ENCODE measurements at places on chromosomes 16 and 17.

DNA sequence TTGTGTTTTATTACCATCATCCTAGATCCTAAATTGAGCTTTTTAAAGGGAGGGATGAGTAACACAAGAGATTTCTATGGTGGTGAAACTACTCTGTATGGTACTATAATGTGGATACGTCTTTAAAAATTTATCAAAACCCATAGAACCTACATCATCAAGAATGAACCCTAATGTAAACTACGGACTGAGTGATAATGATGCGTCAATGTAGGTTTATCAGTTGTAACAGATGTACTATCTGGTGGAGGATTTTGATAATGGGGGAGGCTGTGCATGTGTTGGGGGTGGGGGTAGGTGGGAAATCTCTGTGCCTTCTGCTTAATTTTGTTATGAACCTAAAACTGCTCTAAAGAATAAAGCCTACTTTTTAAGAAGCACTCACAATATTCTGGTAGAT is 724.1 kb upstream of the SOX9 start:
- no peak for DNase-seq

DNA sequence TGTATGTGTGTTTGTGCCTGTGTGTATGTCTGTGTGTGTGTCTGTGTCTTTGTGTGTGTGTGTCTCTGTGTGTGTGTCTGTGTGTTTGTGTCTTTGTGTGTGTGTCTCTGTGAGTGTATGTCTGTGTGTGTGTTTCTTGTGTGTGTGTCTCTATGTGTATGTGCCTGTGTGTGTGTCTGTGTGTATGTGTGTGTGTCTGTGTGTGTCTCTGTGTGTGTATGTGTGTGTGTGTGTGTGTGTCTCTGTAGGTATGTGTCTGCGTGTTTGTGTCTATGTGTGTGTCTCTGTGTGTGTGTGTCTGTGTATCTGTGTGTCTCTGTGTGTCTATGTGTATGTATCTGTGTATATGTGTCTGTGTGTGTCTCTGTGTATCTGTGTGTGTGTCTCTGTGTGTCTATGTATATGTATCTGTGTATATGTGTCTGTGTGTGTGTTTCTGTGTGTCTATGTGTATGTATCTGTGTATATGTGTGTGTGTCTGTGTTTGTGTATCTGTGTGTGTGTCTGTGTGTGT is 70.2 kb downstream of the USP43 start:
- DNase-seq = no peak

GRCh38 chr16:73058616-73059409 is 10.9 kb upstream of the ZFHX3 start:
- no peak for DNase-seq

DNA sequence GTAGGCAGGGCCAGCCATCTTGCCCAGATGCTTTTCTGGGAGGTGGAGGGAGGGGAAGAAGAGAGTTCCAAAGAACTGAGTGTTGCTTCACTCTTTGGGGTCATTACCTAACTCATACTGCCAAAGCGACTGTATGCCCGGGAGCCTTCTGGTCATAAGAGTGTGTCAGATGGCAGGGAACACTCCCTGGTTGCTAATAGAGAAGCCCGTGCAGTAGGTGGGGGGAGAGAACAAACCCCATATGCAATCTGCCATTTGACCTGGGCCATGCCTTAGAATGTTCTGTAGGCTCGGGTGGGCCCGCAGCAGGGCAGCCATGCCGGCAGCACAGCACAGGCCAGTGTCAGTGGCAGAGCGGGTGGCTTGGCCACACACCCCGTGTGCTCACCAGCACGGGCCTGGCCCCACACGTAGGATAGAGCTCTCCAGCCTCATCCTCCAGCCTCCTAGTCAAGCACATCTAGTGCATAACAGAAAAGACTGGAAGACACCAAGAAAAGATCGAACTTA is 120.5 kb downstream of the SOCS1 start:
- no peak for DNase-seq

- no peak for DNase-seq
Measured at GRCh38 chr17:27247071-27247957, 46.6 kb upstream of the WSB1 start.

DNA sequence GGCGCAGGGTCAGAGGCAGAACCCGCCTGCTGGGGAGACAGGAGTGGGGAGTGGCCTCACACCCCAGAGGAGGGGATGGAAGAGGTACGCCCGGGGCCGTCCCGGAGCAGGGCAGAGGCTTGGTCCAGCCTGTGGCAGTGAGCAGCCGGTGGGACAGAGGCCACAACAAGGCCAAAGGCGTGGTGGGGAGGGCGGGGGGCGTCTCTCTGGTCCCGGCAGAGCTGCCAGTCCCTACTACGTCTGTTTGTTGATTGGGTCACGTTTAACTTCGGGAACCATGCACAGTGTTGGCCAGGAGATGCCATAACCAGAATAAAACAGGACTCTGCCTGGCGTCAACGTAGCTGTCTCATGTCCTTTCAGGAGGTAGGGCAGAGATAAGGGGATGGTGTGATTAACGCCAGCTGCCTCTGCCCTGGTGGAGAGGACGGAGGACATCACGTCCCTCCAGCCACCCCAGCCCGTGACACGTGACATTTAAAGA is 192.8 kb downstream of the BANP start:
- DNase-seq = no peak

DNA sequence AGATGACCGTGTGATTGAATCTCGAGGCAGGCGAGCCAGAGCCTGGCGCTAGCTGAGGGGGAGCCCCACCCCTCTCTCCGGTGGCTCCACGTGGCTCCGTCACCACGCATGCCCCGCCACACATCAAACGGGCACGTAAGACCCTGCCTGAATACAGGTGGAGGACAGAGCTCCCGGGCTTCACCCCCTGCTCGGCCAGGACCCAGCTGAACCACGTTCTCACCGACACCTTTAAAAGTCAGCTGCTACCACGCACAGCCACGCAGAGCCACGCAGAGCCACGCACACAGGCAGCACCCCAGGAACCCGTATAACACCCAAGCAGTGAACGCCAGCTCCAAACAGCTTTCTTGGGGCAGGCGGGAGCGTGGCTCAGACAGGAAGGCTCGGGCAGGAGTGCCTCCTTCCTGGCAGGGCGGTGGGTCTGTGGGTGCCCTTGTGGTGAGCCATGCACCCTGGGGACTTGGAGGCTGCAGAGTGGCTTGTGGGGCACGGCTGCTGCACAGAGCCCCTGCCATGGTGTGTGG is 4.4 kb downstream of the TMEM204 start:
- no peak for DNase-seq

DNA sequence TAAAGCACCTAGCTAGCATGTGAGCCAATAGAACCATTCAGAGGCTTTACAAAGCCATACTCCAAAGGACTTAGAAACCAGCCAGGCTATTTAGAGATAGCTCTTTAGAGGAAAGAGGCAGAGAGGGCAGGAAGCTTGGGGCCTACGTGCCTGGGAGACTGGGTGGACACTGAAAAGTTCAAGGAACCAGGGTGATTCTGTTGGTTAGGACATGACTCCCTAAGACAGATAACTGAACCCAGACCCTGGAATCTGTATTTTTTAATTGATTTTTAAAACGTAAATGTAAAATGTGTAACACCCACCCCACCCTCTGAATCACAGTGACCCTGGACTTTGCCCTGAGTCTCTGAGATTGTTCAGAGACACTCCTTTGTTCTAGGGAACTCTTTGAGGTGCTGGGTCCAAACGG is 16.1 kb upstream of the GNA13 start:
- DNase-seq = no peak

GRCh38 chr17:79951361-79952264 is 84.1 kb downstream of the TBC1D16 start:
- DNase-seq = no peak

GRCh38 chr17:67218385-67218950 is 26.5 kb downstream of the HELZ start:
- no peak for DNase-seq

- no peak for DNase-seq
Measured at GRCh38 chr17:10036511-10037061, 131.5 kb upstream of the RCVRN start.

DNA sequence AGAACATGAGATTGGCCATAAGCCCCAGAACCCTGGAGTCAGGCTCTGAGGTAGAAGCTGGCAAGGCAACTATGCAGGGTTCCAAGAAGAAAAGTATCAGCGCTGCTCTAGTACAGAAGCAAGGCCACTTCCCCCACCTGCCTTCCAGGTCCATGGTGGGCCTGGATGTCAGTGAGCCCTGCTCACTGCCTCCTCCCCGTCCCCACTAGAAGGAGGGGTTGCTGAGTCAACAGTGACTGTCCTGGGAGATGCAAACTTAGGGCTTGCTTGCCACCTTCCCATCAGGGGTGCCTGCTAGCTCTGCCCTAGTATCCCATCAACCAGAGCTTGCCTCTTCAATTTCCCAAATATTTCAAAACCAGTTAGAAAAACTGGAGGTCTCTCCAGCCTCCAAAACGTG is 29.6 kb upstream of the SREBF1 start:
- no peak for DNase-seq

DNA sequence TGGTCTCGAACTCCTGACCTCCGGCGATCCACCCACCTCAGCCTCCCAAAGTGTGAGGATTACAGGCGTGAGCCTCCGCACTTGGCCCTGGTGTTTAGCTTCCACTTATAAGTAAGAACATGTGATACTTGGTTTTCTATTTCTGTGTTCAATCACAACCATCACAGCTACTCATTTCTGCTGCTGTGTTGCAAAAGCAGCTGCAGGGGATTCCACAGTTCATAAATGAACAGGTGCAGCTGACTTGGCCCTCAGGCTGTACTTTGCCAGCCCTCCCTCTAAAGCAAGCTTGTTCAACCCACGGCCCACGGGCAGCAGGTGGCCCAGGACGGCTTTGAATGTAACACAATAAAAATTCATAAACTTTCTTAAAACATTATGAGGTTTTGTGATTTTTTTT is 79.2 kb downstream of the SLC39A11 start:
- DNase-seq = no peak

GRCh38 chr16:69568676-69569075 is 2.9 kb downstream of the NFAT5 start:
- DNase-seq = no peak

- DNase-seq = peak; percentile 48
Measured at GRCh38 chr16:10616756-10617640, 36.6 kb upstream of the EMP2 start.

GRCh38 chr17:30541802-30542201 is 64.6 kb downstream of the GOSR1 start:
- DNase-seq = no peak

DNA sequence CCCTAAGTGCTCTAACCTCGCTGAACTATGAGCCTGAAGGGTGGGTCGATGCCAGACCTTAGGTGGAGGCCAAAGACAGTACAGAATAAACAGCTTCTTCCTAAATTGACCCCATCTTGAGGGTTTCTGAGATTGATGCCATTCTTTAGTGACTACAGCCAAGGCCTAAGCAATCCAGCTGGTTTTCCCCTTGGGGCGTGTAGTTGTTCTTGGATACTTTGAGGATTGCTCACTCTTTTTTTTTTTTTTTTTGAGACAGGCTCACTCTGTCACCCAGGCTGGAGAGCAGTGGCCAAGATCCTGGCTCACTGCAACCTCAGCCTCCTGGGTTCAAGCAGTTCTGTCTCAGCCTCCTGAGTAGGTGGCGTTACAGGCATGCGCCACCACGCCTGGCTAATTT is 2.0 kb downstream of the OVCA2 start:
- DNase-seq = no peak

DNA sequence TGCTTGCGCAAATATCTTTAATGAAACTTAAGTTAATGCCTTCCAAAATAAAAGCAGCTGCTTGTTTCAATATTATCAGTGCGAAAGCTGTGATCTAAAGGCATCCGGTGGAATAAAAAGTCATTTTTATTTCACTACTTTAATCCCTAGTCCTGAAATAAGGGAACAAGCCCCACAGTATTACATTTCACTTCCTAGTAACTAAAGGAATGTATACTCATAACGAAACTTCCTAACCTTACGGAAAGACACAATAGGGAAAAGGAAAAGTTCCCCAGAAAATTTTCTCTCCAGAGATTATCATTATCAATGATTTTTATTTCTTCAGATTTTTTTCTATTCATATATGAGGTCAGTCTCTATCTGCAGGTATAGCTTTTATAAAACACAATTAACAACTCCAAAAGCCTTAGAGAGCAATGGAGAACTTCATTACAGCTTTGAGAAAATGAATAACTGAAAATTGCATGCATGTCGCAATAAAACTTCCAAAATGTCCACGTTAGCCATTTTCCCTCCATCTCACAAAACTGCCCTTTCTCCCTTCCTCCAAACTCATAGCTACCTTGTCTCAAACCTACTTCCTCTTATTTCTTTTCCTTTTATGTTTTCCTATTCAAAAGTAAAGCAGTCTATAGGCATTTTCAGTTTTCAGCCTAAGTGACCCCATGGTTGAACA is 154.3 kb upstream of the MED13 start:
- no peak for DNase-seq

DNA sequence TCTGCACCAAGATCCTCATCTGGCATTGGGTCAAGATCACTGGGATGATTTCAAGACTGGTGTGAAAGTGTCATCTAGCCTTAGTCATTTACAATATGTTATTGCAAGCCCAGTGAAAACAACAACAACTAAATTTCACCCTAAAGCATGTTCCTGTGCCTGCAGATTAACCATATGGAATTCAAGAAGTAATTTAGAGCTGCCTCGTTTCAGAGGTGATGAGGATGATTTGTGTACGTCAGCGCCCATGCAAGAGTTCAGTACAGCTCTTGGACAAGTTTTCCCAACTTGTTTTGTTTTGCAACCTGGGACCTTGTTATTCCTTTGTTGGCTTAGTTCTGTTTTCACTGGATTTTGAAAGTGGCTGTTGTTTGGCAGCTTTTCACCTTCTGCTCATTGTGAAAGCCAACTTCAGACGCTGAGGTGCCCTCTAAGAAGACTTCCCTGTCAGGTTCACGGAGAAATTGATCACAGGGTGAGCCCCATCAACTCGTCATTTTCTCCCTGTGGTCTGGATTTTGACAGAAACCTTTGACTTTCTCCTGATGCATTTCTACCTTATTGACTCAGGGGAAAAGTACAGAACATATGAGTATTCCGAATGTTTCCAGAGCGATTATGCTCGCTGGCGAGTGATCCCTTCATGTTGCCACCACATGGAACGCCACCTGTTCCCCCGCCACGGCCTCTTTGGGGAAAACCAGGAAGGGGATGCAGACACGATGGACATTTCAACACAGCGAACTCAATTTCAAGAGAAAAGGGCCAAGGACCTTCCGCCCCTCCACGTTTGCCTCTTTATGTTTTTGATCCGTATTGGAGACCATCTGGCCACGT is 85.6 kb downstream of the FOXL1 start:
- no peak for DNase-seq

- DNase-seq = no peak
Measured at GRCh38 chr16:3188925-3189825, 1.2 kb downstream of the OR1F1 start.

- no peak for DNase-seq
Measured at GRCh38 chr17:51428668-51429495, 168.5 kb downstream of the UTP18 start.

GRCh38 chr17:73521376-73521775 is 122.9 kb downstream of the SDK2 start:
- no peak for DNase-seq

DNA sequence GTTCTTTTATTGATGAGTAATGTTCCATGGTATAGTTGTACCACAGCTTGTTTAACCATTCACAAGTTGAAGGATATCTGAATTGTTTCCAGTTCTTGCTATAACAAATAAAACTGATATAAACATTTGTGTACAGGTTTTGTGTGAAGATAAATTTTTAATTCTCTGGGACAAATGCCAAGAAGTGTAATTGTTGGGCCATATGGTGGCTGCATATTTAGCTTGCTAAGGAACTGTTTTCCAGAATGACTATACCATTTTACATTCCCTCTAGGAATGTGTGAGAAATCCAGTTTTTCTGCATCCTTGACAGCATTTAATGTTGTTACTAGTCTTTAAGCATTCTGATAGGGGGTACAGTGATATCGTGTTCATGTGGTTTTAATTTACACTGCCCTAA is 368.5 kb downstream of the KIF2B start:
- no peak for DNase-seq

GRCh38 chr16:74469946-74470478 is 48.7 kb upstream of the CLEC18B start:
- no peak for DNase-seq
